Stimulated activated CD4-positive, alpha-beta T cell treated with anti-CD3 and anti-CD28 coated beads, Interleukin-15, amount 100 ng/mL, for 24 hours (primary cell): ENCODE measurements at places on chromosomes 16 and 17.

DNA sequence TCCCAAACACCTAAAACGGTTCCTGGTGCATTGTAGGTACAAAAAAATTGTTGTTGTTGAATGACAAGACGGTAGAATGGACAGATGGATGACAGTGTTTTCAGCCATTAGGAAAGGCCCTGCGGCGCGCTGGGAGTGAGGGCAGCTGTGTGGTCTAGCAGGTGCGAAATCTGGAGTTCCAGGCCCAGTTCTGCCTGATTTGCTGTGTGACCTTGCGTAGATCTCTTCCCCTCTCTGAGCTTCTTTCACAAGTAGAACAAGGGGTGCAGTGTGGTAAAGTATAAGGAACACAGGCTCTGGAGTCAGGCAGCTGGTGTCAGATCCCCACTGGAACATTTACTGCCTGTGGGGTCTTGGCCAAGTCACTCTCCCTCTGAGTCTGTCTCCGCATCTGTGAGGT, 25.3 kb downstream of the SPNS2 start:
- DNase-seq: no peak

- DNase-seq: no peak
Observed at GRCh38 chr16:81696166-81696960, 82.7 kb upstream of the PLCG2 start.

DNA sequence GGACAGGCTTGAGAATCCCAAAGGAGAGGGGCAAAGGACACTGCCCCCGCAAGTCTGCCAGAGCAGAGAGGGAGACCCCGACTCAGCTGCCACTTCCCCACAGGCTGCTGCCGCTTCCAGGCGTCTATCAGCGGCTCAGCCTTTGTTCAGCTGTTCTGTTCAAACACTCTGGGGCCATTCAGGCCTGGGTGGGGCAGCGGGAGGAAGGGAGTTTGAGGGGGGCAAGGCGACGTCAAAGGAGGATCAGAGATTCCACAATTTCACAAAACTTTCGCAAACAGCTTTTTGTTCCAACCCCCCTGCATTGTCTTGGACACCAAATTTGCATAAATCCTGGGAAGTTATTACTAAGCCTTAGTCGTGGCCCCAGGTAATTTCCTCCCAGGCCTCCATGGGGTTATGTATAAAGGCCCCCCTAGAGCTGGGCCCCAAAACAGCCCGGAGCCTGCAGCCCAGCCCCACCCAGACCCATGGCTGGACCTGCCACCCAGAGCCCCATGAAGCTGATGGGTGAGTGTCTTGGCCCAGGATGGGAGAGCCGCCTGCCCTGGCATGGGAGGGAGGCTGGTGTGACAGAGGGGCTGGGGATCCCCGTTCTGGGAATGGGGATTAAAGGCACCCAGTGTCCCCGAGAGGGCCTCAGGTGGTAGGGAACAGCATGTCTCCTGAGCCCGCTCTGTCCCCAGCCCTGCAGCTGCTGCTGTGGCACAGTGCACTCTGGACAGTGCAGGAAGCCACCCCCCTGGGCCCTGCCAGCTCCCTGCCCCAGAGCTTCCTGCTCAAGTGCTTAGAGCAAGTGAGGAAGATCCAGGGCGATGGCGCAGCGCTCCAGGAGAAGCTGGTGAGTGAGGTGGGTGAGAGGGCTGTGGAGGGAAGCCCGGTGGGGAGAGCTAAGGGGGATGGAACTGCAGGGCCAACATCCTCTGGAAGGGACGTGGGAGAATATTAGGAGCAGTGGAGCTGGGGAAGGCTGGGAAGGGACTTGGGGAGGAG, at the start of gene CSF3:
TSS of gene CSF3 (plus strand) at position 436 of the 993 bp plus-strand sequence. CDS start at position 471, 35 bp downstream.
- no peak for DNase-seq

GRCh38 chr17:79548116-79548515, 62.7 kb downstream of the RBFOX3 start:
- DNase-seq: no peak

DNA sequence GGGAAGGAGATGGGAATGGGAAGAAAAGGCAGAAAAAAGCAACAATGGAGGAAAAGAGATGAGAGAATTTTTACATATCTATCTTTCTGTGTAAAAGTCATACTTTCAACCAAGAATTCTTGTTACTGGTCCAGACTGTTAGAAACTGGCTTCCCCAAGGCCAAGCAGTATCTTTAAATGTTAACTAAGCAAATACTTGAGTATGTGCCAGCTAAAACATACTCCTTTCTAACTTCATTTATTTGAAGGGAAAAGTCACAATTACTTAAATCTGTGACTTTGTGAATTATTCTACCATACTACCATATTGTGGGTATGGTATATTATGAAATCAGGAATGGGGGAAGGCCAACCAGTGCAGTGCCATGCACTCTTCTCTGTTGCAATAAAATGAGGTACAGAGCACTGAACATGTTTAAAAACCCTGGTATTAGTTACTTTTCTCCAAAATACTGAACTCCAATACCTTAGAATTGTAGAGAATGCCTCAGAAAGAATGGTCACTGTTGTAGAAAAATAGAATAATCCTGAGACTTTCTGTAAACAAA, 92.3 kb upstream of the C17orf78 start:
- no peak for DNase-seq

DNA sequence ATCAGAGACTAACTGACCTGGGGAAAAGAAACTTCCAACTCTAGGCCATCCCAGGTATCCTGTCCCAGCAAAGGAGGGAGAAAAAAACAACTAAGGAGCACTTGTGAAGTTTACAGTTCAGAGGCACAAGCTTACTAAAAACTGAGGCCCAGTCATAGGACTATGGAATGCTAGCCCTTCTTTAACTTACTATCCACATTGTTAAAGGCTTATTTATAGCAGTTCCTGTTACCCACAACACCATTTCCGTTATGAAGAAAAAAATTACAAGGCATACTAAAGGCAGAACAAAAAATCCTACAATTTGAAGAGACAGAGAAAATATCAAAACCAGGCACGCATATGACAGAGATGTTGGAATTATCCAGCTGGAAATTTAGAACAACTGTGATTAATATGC, 159.1 kb downstream of the CDH11 start:
- DNase-seq: no peak

DNA sequence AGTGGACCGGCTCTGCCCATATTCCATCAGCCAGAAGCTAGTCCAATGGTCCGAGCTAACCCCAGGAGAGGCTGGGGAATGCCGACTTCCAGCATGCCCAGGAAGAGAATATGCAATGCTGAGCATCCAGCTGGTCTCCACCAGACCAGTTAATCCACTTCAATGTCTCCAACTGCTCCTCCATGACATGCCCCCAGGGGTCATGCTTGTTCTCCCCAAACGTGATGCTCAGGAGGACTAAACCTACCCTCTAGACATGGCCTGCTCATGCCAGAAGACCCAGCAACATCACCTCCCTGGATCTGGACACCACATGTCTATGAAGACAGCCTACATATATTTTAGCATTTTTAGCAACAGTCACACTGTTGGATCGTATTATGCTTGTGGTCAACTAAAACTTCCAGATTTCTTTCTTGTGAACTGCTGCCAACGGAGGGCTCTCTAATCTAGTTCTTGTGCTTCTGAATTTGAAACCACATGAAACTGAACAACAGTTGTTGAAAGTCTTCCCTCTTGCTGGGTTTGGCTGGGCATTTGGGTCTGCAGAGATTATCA, 245.1 kb downstream of the SOX9 start:
- DNase-seq: no peak

DNA sequence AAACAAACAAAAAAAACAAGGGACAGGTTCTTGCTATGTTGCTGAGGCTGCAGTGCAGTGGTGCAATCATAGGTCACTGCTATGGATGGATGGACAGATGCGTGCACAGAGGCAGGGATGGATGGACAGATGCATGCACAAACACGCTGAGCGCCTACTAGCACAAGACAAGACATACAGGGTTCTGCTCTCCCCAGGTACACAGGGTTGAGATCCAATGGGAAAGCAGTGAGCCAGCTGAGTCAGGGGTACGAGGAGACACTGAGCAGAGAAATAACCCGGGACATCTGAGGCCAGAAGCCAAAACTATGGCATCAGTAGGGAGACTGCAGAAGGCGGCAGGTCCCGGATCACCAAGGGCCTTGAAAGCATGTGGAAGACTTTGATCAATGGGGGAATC, 6.2 kb downstream of the IL32 start:
- DNase-seq: peak; percentile 39

DNA sequence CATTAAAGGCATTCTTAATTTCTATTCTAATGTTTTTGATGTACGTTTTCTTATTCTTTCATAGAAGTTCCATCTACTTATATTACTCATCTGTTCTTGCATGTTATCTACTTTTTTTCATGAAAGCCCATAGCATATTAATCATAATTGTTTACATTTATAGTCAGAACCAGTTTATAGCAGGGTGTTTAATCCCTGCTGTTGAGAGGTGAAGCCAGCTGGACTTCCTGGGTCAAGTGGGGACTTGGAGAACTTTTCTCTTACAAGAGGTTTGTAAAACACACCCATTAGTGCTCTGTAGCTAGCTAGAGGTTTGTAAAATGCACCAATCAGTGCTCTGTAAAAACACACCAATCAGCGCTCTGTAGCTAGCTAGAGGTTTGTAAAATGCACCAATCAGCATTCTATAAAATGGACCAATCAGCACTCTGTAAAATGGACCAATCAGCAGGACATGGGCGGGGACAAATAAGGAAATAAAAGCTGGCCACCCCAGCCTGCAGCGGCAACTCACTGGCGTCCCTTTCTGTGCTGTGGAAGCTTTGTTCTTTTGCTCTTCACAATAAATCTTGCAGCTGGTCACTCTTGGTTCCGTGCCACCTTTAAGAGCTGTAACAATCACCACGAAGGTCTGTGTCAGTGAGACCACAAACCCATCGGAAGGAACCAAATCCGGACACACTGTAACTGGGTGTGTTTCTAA, 120.6 kb downstream of the TANC2 start:
- DNase-seq: no peak

GRCh38 chr17:50421308-50422051, 4.5 kb upstream of the ACSF2 start:
- DNase-seq: peak; percentile 11

GRCh38 chr17:9436630-9437029, 139.0 kb downstream of the STX8 start:
- DNase-seq: no peak

DNA sequence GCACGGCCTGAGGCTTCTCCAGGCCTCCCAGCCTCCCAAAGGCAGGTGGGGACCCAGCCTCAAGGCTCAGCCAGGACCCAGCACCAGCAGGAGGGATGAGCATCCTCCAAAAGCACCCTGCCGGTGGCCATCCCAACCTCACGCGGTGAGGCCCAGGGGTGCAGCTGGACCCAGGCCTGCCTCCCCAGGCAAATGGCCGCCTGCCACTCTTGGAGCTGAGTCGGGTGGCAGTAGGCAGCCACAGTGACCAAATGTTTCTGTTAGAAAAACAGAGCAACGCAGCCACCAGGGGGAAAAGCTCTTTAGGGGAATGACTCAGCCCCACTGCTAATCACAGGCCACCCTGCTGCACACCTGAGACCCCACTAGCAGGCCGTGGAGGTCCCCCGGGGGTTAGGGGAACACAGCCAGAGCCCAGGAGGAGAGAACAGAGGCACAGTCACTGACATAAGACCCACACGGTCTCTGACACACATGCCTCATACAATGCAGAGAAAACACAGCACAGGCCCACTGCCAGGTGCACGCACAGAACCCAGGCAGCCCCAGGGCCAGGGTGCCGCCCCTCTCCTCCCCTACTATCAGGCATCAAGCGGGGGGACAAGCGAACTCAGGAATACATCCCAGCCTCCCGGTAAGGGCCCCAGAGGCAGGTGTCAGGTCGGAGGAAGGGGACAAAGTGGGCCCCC, 12.4 kb downstream of the BCAR1 start:
- no peak for DNase-seq

DNA sequence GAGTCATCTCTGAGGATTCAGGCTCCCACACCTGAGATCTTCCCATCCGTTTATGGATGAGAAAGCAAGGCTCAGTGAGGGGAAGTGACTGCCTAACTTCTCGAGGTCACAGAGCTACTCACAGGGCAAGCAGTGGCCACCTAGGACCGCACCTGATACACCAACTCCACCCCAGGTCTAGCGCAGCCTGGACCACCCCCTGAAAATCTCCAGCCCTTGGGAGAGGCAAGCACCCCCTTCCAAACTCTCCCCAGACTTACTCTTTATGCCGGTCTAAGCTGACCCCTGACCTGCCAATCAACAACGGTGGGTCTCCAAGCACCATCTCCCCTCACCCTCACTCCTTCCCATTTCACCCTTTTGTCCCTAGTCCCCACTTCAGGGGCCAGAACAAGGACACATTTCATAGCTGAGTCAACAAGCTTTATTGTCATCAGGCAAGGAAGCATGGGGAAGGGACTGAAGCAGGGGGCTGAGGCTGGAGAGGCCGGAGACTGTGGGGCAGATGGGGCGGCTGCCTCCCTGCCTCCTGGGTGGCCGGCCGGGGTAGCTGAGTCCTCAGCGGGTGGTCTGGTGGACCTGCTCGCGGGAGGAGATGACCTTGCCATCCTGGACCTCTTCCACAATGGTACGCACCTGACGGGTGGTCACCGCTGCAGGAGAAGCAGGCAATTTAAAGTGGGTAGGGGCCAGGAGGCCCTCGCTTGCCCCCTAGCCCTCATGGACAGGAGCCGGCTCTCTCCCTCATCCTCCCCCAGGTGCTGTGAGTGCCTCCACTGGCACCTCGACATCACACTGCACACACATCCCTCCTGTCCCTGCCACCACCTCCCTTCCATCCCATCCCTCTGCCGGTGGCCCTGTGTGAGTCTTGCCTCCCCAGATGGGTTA, 5.1 kb downstream of the KRT17 start:
- no peak for DNase-seq

DNA sequence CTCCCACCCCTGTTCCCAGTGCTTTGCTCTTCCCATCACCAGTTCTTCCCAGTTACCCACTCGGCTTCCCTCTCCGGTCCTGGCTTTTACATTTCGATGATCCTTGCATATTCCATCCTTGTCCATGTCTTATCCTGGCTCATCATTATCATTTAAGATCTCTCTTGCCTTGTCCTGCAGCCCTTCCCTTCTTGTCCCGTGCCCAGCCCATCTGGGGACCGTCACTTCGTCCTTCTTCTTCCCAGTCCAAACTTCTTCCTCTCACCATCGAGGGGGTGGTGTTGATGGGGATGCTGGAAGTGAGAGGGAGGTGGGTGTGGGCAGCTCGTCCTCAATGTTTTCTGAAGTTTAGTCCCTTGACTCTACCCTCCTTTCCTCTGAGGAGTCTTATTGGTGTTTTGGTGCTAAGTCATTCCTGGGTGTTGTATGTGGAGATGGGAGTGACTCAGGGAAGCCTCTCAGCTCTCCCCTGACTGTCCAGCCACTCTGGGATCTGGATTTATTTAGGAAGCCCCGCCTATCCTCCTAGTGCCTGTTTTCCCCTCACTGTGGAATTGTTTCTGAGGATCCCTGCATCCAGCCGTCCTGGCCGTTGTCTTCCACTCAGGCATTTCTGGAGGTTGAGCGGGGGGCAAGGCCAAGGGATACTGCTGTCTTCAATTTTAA, 975 bp downstream of the SNX29 start:
- DNase-seq: no peak

DNA sequence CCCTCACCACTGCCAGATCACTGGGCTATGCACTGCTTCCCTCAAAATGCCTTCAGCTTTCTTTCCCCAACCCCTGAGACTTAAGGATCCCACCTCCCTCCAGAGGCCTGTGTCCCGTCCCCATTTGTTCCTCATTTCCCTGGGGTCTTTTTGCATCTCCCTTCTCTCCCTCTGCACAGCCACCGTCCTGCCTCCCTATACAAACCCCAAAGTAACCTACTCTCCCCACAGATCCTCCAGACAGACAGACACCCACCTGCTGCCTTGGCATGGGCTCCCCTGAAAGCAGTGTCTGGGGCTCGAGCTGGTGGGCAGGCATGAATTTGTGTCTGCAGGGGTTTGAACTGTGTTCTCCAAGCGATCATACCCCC, 69.4 kb upstream of the TNRC6C start:
- DNase-seq: no peak
